ENCODE measurements at places on chromosomes 11 and 22.

DNA sequence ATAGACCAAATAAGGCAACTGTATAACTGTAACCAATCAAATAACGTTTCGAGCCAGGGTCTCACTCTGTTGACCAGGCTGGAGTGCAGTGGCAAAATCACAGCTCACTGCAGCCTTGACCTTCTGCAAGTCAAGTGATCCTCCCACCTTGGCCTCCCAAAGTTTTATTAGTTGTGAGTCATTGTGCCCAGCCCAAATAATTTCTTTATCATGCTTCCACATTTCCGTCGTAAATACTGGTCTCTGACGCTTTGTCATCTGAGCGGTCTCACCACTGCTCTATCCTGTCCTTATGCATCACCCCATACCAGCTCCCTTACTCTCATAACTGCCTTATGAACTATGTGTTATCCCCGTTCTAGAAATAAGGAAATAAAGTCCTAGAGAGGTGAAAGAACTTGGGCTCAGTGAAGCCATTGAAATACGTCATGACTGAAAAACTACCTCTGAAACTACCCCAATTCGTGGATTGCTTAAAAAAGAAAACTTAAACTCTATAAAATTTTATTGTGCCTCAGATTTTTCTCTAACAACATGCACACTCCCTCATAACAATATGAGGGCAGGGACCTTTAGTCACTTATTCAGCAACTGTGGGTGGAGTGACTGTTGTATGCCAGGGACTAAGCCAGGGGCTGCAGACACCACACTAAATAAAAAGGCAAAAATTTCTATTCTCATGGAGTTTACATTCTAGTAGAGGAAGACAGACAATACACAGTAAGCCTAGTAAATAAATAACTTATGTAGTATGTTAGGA lies 15.8 kb upstream of the RTN4RL2 start:
- no peak for DNase-seq

DNA sequence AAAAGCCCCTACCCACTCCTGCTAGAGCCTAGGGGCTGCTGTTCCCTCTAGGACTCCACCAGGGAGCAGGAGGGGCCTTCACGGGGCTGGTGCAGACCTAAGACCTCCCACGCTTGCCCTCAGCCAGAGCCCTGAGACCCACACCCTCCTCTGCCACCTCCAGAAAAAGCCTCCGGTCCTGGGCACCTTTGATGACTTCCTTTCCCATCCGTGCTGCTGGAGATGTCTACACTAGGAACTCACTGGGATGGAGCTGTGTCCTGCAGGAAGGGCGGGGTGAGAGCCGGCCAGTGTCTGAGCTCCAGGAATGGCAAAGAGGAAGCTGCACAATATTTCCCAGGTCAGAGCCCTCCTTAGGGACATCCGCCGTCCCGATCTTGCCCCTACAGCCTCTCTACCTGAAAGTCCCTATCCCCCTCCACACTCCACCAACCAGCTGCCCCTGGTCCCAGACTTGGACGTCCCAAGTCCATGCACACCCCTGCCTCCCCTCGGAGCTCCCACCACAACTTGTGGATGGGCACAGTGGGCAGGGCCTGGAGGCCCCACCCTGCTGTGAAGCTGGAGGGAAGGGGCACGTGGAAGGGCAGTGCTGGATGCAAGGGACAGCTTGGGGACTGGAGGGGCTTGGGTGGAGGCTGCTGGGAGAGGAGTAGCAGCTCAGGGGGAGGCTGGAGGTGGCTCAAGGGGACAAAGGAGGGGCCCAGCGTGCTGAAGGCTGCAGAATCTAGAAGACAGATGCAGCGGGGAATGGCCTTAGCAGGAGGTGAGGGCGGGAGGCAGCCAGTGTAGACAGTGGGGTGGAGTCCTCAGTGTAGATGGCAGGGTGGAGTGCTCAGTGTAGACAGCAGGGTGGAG lies 13.5 kb upstream of the LRP5 start:
- no peak for DNase-seq

GRCh38 chr11:59676205-59676604 lies 7.4 kb upstream of the PATL1 start:
- DNase-seq: no peak

DNA sequence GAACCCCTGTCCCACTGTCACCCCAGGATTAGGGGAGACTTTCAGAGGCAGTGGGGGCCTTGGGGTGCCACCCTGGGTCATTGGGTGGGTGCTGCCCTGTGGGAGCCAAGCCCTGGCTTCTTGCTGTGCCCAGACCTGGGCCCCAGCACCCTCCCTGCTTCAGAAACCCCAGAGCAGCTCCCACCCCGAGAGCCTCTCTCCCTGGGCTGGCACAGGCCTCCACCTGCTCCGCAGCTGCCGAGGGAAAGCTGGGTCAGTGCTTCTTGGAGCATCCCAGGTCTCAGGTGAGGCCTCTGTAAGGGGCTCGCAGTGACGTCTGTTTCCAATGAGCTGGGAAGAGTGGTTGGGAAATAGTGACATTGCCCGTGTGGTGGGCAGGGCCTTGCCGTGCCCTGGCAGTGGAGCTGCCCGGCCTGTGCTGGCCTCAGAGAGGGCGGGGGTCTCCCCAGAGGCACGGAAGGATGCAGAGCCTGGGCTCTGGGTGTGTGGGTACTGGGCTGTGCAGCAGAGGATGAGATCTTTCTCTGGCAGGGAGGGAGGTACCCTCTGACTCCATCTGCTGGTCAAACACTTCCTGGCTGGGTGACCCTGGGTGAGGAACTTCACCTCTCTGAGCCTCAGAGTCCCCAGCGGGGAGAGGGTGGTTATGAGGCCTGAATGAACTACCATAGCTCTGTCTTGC lies 23.0 kb downstream of the C22orf23 start:
- DNase-seq: no peak

Measured in activated T-cell treated with anti-CD3 and anti-CD28 coated beads, Interleukin-2, amount 50 U/mL, for 1 hour (primary cell).